Stimulated activated CD4-positive, alpha-beta T cell treated with anti-CD3 and anti-CD28 coated beads, Interleukin-12 subunit alpha, Interleukin-12 subunit beta, amount 100 ng/mL, for 24 hours (primary cell): ENCODE measurements at places on chromosomes 5 and 9.

DNA sequence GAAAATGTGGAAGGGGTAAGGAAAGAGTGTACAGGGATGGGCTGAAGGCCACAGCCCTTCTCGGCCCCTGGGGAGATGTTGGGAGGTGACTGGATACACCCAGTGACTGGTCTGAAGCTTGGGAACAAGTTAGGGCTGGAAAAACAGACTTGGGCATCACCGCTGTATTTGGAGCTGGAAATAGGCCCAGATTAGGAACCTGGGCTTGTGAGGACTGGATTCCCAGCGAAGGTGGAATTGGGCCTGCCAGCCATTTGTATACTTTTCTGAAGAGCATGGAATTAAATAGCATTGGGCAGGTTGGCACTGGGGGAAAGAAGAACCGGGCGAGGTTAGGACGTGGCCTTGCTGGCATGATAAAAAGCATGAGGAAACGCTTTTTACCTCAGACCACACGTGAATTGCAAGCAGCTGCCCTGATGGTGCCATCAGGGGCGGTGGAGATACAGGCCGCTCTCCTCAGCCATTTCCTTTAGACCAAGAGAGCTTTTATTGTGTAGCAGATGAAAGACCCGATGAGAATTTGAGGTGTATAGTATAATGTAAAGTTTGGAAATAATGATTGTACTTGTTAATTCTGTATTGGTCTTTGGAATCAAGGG, 37.8 kb downstream of the OTULIN start:
- no peak for DNase-seq

GRCh38 chr5:153866176-153866575, 172.5 kb downstream of the FAM114A2 start:
- no peak for DNase-seq

DNA sequence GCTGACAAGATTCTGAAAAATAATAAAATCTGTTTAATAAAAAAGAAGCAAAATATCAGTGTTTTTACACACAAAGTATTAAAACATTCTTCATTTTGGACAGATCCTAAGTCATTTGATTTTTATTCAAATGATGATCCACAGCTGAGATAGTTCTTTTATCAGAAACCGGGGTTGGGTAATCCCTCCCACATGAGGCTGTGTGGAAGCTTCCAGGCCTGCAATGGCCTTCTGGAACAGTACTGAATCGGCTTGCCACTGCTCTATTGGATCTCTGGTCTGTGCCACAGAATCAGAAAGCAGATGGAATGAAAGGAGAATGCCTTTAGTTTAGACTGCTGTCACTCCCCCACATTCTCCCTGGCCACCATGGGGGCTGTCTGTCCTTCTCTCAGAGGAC, 6.1 kb upstream of the C5orf58 start:
- DNase-seq, result no peak

GRCh38 chr5:171954721-171955120, 51.7 kb downstream of the FBXW11 start:
- no peak for DNase-seq

- no peak for DNase-seq
Observed at GRCh38 chr9:76137931-76138330, 247.5 kb downstream of the PCSK5 start.

DNA sequence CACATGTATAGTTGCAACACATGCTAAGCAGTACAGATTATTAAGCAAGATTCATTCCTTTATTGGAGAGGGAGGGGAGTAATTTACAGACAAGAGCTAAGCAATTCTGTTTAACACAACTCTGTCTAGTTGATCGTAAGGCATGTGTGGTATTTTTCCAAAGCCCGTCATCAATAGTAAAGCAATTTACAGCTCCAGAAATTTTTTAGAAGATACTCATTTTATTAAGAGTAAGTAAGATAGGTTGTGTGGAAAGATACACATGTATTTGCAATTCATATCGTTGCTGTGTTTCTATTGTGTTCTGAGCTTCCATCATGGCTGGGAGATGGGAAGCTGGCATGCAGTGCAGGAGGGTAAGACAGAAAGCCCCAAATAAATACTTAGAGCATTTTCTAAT, 289.2 kb upstream of the TMEM161B start:
- DNase-seq, result no peak

- no peak for DNase-seq
Observed at GRCh38 chr5:112628214-112628980, 109.3 kb upstream of the APC start.

DNA sequence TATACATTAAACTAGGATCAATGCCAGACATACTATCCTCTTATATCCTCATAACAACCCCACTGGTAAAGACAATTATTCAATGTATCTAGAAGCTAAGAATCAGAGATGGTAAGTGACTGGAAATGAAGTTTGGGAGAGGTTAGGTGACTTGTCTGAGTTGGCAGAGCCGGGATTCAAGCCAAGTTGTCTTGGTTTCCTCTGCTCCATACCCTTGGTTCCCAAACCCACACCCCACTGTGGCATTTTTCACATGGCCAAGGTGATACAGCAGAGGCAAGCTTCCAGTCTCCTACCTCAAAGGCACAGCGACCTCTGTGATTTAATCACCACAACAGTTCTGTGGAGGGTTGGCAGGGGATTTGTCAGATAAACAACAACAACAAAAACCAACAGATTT, 34.7 kb upstream of the ADRB2 start:
- no peak for DNase-seq

- no peak for DNase-seq
Observed at GRCh38 chr9:77028478-77028877, 9.0 kb downstream of the FOXB2 start.

- no peak for DNase-seq
Observed at GRCh38 chr5:4222147-4222546, 626.5 kb downstream of the IRX1 start.

GRCh38 chr9:118532592-118532991, 828.4 kb downstream of the TLR4 start:
- no peak for DNase-seq

DNA sequence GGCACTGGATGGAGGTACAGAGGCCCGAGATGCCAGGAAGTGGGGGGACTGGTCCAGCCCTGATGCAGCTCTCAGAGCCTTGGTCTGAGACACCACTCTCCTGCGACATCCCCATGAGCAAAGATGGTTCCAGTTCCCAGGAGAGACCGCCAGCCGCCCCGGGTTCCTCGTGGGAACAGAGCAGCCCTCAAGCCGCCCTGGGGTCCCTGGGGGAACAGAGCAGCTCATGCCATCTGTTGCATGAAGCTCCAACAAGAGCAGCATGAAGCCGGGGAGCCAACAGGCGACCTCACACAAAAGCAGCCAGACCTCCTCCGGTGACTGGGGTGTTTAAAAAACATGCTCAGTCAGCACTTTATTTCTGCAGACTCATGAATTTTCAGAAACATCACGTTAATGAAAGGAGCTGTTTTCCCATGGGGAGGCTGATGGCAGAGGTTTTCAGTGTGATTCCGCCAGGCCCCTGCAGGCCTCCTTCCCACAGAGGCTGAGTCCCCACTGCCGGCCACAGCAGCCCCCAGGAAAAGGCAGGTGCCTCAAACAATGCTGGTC, 6.2 kb downstream of the SLC6A18 start:
- no peak for DNase-seq

DNA sequence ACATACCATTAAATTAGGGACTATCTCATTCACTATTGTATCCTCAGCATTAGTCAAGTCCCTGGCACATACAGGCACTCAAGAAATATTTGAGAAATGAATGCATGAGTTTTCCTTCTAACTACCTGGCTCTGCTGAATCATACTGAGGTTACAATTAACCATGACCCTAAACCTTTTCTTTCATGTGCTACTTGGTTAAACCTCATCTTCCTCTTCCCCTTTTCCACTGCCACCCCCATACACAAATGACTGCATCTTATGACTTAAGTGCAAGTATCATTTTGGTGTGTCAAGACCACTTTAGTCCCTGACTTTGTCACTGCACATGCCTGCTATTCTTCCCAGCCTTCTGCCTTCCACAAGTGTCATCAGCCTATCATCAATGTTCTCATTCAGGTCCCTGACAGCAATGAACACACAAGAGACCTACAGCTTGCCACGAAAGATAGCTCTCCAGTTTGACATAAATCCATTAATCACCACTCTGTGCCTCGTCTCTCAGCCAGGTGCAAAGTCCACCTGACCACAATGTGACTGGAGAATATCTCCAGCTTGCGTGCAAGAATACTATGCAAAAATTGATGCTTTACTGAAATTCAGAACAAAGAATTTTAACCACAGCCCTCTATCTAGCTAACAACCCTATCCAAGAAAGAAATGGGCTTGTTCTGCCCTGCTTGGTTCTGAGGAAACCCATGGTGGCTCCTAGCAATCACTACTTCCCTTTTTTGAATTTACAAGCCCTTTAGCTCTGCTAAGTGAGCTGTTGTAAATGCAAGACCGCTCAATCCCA, 74.5 kb downstream of the MAPKAP1 start:
- peak; percentile 25 for DNase-seq

- DNase-seq, result no peak
Observed at GRCh38 chr5:86890375-86890774, 272.6 kb downstream of the COX7C start.

DNA sequence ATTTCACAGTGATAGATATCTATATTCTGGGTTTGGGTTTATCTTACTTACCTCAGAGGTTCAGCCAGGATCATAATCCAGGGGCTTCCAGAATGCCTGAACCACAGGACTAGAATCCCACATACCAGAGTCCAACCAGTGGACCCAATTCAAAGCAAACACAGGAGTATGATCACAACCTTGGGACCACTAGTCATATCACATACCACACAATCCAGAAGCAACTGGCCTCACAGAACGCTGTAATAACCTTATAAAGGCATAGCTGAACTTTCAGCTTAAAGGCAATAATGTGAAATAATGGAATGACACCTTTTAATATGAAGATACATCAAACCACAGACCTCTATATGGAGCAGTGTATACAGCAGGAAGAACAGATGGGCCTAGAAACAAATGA, 25.3 kb downstream of the RAPGEF6 start:
- DNase-seq, result no peak

DNA sequence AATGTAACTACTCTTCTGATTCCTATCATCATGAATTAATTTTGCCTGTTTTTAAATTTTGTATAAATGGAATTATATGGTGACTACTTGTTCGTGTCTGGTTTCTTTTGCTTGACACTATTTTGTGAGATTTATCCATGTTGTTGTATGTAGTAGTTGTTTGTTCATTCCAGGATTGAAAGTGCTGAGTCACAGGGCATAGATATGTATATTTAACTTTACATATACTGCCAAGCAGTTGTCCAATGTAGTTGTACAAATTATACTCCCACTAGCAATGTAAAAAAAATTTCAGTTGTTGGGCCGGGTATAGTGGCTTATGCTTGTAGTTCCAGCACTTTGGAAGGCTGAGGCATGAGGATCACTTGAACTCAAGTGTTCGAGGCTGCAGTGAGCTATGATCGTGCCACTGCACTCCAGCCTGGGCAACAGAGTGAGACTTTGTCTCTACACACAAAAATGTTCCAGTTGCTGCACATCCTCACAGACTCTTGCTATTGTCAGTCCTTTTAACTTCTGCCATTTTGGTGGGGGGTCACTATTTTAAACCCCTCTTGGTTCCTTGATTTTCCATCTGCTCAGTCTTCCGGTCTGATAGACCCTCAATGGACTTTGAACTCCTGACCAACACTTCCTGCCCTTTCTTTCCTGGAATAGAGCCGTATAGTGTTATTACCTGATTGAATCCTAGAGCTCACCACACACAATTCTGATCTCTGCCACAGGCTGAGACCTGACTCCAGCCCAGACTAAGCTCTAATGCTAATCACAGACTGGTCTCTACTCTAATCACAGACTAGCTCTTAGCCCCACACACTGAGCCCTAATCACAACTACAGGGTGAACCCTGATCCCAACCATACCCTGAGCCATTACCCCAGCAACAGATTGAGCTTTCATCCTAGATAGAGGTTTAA, 69.3 kb upstream of the MELK start:
- no peak for DNase-seq

- no peak for DNase-seq
Observed at GRCh38 chr5:60943624-60944023, 1.2 kb downstream of the ERCC8 start.

DNA sequence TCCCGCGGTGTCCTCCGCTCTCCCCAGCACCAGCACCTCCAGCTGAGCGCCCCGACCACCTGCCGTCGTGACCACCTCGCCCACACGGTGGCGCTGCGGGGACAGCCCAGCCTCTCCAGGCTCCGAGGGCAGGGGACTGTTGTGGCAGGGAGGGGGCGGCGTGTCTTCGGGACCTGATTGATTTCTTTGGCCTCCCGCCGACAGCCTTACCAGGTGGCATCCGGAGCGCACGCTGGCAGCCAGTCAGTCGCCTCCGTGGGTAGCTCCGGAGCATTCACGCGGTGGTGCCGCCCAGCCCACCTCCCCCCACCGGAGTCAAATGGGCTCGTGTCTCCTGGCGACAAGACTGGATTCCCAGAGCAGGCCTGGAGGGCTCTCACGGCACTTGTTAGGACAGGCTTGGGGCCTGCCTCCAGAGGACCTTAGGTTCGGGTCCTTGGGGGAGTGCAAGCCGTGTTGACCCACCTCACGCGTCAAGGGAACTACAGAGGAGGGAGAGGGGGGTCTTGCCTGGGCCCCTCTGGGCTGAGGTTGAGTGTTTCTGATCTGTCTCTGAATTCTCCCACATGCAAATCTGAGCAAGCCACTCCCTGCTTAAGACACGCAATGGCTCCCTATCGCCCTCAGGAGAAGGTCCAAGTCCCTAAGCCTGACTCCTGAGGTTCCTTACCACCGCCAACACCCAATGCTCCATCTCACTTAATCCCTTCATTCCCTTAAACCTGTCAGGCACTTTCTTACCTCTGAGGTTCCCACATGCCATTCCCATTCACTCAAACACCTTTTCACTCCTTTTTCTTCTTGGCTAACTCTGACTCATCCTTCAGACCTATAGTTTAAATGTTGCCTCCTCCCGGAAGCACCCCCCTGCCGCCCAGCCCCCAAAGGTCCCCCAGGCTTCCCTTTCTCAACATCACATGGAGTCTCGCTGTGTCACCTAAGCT, 51.2 kb upstream of the GGTA1 start:
- DNase-seq, result peak; percentile 64

GRCh38 chr5:6378766-6379103, 388 bp upstream of the MED10 start:
- DNase-seq, result no peak

DNA sequence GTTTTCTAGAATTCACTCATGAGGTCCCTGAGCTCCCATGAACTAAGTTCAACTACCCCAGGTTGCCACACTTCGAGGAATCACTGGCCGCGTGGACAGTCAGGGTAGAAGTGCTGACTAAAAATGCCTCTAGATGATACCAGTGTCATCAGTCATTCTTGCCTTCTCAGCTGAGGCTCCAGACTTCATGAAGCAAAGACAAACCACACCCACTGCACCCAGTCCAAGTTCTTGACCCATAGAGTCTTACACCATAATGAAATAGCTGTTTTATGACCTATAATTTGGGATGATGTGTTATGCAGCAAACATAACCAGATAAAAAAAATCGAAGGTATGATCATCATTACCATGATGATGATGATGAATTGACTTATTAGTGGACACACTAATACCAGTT, 632.9 kb upstream of the TLE4 start:
- DNase-seq, result no peak

GRCh38 chr9:133973111-133973790, 18.9 kb downstream of the VAV2 start:
- no peak for DNase-seq
